Naive B cell (primary cell): ENCODE measurements at places on chromosomes 16 and 17.

DNA sequence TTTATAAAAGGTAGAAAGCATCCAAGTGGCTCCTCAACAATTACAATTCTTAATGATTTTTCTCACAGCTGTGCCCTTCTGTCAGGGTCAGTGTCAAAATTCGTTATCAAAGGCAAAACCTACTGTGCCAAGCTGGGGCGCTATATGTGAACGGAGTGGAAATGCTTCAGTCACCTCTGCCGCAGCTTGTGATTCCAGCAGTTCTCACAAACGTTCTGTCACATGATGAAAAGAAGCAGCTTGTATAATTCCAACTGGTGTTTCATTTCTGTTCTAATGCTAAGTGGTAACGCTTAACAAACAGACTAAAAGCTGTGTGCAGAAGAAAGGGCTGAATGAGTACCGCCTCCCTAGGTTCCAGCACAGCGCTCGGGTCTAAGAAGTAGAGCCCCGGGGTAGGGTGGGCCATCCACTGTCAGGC, 14.2 kb downstream of the PLD6 start:
- no peak for DNase-seq

DNA sequence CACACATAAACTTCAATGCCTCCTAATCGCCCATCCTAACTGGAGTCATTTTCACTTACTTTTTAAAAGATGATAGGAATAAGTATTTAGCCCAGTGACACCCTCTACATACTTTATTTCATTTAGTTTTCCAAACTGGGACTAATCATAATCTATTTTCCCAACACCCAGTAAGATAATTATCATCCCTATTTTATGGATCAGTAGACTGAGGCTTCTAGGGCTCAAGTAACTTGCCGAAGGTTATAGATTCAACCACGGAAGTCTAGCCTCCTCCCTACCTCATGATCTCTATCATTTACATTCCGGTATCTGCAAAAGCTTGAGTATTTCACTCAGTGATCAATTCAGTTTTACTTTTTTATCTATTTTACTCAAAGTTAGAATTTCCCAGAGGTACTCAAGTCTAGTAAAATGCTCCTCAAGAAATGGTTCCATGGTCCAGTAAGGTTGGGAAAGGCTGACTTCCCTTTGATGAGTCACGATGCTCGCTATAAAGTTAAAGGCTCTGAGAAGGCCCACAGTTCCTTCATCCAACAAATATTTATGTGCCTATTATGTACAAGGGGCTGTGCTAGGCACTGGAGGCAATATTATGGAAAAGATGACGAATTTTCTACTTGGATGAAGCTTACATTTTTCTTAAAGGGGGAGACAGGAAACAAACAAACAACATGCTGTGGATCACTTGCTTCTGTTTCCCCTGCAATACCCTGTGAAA, 75.1 kb downstream of the TOX3 start:
- no peak for DNase-seq

DNA sequence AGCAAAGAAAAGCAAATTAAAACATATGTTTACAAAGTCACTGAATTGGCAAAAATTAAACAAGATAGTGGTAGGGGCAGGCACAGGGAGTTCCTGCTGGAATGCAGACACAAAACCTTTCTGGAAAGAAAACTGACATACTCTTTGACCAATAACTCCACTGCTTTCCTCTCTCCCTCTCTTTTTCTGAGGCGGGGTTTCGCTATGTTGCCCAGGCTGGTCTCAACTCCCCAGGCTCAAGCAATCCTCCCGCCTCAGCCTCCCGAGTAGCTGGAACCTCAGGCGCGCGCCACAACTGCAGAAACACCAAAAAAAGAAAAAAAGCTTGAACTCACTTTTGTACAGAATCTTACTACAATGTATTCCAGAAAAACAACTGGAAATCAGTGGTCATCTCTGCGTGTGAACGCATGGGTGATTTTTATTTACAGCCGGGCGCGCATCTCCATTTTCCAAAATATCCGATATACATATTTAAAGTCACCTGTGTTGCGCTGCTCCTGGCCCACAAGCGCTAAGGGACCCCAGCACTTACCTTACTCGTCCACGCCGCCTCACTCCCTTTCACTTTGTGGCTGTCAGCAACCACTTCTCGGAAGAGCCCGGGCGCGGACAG, 480 bp downstream of the TXNL4B start:
- no peak for DNase-seq

- no peak for DNase-seq
Observed at GRCh38 chr16:57401943-57402640, 2.5 kb upstream of the CCL17 start.

DNA sequence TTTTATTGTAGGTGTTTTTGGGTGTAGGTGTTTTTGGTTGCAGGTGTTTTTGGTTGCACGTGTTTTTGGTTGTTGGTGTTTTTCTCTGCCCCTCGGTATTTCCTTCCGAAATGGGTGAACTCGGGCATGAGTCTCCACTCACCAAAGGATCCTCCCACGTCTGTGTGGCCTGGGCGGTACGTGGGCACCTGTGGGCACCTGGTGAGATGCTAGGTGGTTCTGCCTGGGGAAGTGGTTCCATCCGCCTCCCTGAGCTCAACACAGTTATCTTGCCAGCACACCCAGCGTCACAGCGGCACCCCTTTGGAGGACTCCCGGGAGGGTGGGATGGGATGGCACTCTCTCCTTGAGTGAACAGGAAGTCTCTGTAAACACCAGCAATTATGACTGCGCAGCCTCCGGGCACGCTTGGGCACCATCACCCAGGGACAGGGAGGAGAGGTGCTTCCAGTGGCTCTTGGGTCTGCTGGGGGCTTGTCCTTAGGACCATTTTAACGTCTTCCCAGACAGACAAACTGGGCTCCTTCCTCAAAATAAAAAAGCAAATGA, 29.8 kb downstream of the COX4I1 start:
- peak; percentile 45 for DNase-seq

DNA sequence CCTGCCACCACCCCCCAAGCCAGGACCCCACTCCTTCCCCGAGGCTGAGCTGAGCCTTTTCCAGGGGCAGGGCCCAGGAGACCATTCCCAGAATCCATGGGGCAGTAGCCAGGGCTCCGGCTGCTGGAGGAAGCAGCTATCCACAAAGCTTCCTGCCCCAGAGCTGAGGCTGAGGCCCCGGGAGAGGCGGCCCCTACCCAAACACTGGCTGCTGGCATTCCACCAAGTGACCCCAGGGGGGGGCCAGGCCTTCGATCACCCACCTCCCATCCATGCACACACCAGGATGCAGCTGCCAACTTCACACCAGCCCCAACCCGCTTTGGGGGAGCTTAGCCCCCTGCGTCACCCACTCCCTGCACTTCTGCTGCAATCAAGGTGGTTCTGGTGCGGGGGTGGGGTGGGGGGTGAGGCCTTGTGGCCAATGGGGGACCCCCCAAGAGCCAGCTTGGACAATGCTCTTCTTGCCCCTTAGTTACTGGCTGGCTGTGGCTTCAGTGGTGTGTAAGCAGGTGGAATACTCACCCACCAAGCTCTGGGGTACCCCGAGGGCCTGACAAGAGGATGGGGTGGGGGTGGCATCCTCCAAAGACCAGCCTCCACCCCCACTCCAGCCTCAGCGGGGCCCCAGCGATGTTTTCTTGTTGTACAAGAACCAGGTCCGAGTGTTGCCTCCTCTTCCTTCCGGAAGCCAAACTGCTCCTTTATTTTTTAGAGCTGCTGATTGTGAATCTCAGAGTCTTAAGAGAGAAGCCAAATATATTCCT, 16.8 kb downstream of the MYBBP1A start:
- DNase-seq, result no peak

DNA sequence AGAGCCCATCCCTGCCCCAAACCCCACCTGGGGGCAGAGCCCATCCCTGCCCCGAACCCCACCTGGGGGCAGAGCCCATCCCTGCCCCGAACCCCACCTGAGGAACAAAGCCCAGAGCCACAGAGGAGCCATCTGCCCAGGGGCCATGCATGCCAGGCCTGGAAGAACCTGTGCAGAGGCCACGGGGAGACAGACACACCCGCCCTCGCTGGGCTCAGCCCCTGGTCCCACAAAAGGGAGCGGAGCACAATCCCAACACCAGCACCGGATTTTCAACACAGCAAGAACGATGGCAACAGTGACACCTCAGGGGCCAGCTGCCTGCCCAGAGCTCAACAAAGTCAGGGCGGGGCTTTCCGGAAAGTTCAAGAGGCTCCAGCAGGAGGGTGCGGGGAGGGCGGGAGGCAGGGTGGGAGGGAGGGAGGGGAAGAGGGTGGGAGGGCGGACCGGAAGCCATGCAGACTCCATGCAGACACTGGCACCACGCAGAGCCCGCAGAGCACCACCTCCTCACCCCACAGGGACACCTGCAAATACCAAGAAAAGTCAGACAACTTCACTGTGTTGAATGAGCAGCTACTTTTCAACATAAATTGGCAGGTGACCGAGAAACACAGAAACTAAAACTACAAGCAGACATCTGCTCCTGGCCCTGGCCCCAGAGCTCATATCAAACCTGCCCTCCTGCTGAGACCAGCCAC, 27.9 kb upstream of the C16orf95 start:
- peak; percentile 11 for DNase-seq

DNA sequence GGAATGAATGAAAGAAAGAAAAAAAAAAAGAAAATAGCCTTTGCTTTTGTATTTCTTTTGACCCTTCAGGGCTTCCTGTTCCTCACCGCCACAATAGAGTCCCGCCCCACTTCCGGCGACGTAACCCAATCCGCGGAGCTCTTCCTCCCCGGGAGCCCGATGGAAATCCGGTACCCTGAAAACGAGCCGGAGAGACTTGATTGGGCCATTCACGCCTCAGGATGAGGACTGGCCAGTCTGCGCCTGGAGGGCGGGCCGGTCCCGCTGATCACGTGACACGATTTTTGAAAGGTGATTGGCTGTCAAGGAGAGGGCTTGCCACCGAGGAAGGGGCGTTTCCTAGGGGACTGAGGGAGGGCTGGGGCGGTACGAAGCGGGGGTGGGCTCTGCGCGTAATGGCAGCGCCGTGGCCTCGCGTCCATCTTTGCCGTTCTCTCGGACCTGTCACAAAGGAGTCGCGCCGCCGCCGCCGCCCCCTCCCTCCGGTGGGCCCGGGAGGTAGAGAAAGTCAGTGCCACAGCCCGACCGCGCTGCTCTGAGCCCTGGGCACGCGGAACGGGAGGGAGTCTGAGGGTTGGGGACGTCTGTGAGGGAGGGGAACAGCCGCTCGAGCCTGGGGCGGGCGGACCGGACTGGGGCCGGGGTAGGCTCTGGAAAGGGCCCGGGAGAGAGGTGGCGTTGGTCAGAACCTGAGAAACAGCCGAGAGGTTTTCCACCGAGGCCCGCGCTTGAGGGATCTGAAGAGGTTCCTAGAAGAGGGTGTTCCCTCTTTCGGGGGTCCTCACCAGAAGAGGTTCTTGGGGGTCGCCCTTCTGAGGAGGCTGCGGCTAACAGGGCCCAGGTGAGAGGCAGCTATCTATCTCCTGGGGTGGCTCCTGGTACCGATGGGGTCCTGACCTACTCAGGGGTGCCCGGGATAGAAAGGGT, at the start of the genes PSME3IP1 and RSPRY1:
Gene PSME3IP1 (minus strand): TSS at position 95 of the 927 bp plus-strand sequence. CDS start 12,185 bp downstream, outside the sequence.
Gene RSPRY1 (plus strand): TSS at position 385 of the 927 bp plus-strand sequence. CDS start 18,330 bp downstream, outside the sequence.
- DNase-seq, result peak; percentile 99

DNA sequence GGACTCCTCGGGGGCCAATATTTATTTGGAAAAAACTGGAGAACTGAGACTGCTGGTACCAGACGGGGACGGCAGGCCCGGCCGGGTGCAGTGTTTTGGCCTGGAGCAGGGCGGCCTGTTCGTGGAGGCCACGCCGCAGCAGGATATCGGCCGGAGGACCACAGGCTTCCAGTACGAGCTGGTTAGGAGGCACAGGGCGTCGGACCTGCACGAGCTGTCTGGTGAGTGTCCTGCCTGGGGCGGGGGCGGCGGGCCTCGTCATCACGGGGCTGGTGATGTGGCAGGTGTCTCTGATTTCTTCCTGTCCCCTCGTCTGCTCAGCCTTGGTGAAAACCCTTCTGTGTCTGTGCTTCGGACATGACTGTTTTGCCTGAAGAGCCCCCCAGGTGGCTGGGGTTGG, 5.7 kb downstream of the METRNL start:
- no peak for DNase-seq

GRCh38 chr17:10018461-10018891, 113.4 kb upstream of the RCVRN start:
- peak; percentile 71 for DNase-seq

GRCh38 chr16:69412287-69412686, 12.1 kb upstream of the CYB5B start:
- DNase-seq, result no peak

- no peak for DNase-seq
Observed at GRCh38 chr16:81371106-81371505, 56.3 kb downstream of the GAN start.

- no peak for DNase-seq
Observed at GRCh38 chr17:66535611-66536010, 233.2 kb downstream of the PRKCA start.

GRCh38 chr16:918068-918467, 52.7 kb downstream of the LMF1 start:
- DNase-seq, result no peak

DNA sequence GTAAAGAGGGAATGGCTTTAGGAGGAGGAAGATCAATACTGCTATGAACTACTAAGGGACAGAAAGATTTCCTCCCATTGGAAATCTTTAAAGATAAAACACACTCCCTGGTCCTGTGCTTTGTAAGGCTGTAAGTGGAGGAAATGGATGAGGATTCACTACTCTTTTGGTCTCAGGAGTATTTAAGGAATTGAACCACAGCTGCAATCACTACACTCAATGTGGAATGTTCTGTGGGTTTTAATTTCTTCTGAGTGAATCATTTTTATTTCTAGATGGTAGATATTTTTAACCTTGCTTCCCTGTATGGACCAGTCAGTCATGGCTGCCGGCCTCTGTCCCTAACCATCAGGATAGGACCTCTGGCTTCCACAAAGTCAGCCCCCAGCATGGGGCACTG, 65.6 kb downstream of the SDR42E1 start:
- DNase-seq, result no peak
